ENCODE measurements at places on chromosomes 7 and 10.

- no peak for DNase-seq
Observed at GRCh38 chr7:115136796-115137443, 215.0 kb downstream of the MDFIC start.

- DNase-seq = no peak
Observed at GRCh38 chr7:36598054-36598674, 126.1 kb downstream of the AOAH start.

DNA sequence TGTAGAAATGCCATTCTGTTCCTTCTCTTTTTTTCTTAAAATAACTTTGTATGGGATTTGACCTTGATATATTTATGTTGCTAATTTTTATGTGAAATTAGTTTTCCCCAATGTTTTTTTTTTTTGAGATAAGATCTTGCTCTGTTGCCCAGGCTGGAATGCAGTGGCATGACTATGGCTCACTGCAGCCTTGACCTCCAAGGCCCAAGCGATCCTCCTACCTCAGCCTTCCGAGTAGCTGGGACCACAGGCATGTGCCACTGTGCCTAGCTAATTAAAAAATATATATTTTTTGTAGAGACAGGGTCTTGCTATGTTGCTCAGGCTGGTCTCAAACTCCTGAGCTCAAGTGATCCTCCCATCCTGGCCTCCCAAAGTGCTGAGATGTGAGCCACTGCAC is 16.0 kb downstream of the VPS26A start:
- no peak for DNase-seq

DNA sequence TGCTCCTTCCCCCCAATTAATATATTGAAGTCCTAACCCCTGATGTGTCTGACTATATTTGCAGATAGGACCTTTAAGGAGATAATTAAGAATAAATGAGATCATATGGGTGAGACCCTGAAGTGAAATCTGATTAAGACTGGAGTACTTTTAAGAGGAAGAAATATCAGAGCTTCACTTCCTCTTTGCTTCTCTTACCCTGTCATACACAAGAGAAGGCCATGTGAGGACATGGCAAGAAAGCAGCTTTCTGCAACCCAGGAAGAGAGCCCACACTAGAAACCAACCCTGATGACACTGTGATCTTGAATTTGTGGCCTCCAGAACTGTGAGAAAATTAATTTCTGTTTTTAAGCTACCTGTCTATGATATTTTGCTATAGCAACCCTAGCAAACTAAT is 44.2 kb downstream of the JMJD1C start:
- no peak for DNase-seq

GRCh38 chr7:148210804-148211325 is 379.7 kb upstream of the C7orf33 start:
- no peak for DNase-seq

DNA sequence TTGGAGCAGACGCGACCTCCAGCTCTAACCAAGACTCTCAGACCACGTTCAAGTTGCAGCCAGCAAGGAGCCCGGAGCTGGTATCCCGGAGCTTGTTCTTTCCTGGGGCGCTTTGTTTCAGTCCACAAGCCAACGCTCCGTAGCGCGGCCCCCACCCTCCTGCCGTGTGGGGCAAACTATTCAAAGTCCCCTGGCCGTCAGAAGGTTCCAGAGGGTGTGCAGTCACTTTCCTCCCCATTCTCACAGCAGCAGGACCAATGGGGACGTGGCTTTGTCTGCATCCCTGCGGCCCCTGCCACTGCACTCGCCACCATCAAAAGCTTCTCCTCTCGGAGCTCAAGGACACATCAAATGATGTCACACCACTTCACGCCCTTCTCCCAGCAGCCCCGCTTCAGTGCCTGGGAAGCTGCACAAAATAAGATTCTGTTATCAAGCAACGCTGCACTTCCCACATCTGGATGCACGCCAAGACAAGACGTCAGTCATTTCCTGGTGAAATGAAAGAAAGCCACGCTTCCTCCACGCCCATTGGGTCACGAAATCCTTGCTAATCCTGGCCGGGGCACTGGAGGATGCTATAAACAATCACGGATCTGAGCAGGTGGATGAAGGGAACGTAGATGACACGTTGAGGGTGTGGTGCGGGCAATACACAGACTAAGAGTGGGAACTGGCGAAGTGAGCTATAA is 348.2 kb downstream of the PTPRN2 start:
- DNase-seq = no peak

DNA sequence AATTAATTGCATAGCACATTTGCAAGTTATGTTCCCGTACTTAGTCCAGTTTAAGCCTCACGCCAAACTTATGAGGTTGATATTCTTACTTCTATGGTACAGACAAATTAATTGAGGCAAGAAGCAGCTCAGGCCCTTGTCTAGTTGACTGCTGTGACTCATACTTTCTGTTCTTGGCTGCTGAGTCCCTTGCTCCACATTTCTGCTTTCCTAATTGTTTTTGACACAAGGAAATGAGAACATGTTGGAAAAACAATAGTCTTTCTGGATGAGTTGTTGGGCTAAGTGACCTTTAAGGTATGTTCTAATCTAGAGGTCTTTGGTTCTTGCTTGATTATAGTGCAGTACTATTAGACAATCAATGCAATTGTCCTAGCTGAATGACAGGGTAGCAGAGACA is 331.8 kb downstream of the NRG3 start:
- DNase-seq = no peak

GRCh38 chr7:151115121-151115835 is 29.0 kb downstream of the AGAP3 start:
- no peak for DNase-seq

DNA sequence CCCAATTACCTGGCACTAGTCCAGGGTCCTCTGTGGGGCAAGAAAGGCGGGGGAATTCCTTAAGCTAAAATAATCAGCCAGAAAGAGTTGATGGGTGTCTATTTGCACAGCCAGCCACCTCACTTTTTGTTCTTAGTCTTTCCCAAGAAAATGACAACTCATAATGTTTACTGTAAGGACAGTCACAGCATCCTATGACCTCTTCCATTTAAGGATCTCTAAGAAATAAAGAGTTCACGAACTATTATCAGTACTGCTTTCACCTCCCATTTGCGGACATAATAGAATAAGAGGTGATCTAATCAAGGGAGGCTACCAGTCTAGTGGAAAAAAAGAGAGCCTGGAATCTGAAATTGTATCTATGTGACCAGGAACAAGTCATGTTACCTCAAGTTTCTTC is 72.4 kb upstream of the LRRC17 start:
- DNase-seq = no peak

GRCh38 chr7:77537778-77538280 is 734 bp downstream of the PTPN12 start:
- peak; percentile 6 for DNase-seq

GRCh38 chr10:576130-576465 is 113.4 kb downstream of the DIP2C start:
- no peak for DNase-seq

- no peak for DNase-seq
Observed at GRCh38 chr7:142010952-142011548, 15.4 kb downstream of the MGAM start.

DNA sequence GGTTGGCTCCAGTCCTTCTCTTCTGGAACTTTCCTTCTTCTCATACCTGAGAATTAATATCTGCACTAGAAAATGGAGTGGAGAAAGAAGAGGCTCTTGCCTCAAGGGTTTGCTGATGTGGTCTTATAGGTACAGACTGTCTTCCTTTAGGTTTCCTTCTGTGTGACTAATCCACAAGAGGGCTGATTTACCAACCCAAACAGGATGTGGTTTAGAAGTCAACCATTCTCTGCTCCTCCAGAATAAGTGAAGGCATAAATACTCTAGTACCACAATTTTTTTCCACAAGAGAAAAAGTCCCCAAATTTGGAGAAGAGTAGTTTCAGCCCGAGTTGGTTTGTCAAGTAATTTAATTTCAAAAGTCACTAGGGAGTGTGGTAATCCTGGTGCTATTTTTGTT is 85.8 kb downstream of the NRP1 start:
- DNase-seq = no peak

Data from activated effector memory CD4-positive, alpha-beta T cell treated with Interleukin-2 at 50 U/mL for 16 hours (primary cell).